ENCODE measurements at places on chromosomes 6 and 20.
A peak's percentile ranks its signal among the peaks of the same experiment; 100 is the strongest.

DNA sequence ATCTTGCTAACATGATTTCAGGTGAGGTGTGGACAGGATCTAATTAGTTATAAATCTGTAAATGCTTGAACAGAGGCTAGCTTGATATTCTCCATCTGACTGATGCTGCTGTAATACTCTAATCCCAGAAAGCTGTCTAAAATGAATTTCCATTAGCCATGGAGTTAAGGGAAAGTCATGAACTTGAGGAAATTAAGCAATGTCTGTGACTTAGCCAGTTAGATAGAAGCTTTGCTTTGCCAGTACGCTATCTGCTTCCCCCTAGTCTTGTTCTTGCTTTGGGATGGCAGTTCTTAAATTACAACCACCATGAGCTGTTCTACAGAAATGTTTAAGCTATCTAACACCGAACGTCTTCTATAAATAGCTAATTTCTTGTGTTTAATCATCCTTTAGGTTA is 195.7 kb downstream of the PRL start:
- peak; percentile 34 for DNase-seq

DNA sequence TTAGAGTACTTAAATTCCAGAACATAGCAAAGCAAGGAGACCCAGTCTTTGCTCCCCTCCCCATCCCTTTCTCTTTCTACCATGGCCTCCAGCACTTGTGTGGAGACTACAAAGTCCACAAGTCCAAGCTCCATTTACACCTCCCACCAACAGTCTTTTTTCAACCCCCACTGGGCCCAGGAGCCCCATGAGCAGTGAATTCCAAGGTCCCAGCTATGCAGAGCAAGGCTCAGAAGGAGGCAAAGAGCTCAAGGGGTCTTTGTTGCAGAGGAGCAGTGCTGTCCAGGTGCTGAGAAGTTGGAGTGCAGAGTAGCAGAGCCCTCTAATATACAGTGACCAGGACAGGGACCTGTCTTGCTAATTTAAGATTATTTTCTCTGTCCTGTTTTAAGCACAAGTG is 9.0 kb downstream of the PAK5 start:
- no peak for DNase-seq

- no peak for DNase-seq
Measured at GRCh38 chr6:26408828-26409730, 7.0 kb downstream of the BTN3A1 start.

- no peak for DNase-seq
Measured at GRCh38 chr6:232982-233640, 59.2 kb upstream of the DUSP22 start.

DNA sequence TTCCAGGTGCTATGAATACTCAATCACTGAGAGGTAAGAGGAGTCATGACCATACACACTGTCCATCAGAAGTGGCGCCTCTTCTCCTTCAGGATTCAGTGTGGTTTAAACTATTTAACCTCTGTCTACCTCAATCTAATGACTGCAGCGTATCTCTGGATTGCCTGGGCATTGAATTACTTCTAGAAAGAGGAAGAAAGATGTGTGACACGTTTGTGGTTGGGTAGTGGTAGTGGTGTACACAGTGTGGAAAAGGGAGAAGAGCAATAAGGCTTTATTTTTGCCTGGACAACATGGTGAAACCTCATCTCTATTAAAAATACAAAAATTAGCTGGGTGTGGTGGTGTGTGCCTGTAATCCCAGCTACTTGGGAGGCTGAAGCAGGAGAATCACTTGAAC is 38.0 kb upstream of the ECHDC1 start:
- no peak for DNase-seq

DNA sequence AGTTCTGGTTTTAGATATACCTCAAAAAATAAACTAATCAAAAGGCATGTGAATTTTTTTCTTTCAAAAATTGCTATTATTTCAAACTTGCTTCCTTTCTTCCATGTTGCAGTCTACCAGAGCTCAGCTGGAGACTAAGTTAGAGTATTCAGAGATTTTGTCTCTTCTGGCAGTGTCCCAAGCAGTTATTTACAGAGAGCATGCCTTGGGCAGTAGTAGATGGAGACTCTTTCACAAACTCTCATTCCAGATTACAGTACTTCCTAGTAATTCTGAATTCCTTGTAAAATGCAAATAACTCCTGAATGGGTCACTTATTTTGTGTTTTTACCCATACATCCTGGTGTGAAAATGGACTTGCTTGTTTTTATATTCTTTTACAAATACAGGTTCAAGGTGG is 703.4 kb downstream of the EPHA7 start:
- peak; percentile 2 for DNase-seq

- DNase-seq = no peak
Measured at GRCh38 chr20:2297357-2297728, 1.5 kb downstream of the TGM3 start.

DNA sequence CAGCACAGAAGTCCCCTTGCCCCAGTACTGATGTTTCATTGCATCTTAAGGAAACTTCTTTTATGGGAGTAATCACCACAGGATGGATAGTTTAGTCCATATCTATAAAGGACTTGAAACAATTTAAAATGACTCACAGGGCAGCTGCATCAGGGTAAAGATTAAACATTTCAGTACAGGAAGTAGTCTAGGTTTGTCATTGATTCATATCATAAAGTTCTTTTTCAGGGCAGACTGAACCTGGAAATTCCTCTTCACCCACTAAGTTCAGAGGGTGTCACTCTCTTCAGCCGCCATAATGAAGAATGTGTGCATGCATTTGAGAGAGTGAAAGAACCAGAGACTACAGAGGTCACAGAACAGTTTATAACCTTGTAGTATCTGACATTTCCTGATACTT is 296.3 kb upstream of the JAG1 start:
- DNase-seq = peak; percentile 44

DNA sequence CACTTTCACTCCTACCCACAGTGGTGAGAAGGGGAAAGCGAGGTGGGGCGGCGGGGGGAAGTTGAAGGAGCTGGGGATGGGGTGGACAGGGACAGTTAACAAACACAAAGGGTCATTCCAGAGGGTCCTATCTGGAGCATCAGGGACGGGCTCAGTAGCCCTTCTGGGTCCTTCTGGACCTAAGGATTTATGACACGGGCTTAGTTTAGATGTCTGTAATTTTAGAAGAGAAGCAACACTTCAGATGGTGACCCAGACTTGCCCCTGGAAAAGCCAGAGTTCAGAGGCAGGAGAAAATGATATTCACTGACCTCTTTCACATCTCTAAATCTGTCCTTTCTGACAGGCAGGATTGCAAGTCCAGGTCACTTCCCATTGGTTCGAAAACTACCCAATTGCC is 36.3 kb downstream of the PDE10A start:
- no peak for DNase-seq

DNA sequence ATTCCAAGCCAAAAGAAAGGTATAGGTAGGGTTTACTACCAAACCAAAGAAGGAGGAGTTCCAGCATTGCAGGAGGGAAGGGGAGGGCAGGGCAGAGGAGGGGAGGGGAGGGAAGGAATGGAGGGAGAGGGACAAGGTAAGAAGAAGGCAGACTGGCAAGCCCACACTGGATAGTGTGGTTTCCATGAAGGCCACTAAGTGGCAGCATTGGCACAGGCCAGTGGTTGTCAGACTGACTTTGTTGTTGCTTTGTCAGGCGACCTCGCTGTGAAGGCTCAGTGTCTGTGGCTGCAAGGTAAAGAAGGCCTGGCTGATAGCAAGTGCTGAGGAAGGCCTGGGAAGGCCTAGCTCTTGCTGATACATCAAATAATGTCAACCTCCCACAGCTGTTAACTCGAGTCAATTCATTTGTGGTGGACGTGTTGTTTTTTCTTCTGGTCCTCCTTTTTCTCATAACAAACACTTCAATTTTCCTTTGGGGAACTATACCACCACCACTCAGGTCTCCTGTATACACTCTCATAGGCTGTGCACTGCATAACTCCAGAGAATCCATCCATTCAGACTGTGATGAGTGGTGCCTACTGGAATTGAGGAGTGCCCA is 7.7 kb upstream of the ZNF334 start:
- DNase-seq = peak; percentile 36

GRCh38 chr20:40650707-40651106 is 38.3 kb downstream of the MAFB start:
- DNase-seq = no peak

- DNase-seq = peak; percentile 72
Measured at GRCh38 chr20:63973636-63974401, 4.1 kb upstream of the ZNF512B start.

DNA sequence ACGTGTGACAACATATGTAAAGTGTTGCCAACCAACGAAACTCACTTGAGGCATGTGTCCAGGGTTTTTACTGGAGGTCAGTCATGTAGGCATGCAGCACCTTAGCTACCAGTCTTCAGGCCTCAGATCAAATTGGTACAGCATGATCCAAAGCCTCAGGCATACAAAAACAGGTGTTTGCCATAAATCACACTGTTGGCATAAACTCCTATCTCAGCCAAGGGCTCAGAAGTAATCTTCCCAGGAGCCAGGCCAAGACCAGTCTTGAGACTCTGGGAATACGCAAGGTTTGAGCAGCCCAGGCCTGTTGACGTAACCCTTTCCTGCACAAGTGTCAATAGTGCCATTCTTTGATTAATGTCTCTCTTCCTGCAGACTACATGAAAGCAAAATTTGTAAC is 163.5 kb downstream of the PRL start:
- no peak for DNase-seq

- DNase-seq = peak; percentile 39
Measured at GRCh38 chr6:108589244-108589791, 28.6 kb downstream of the FOXO3 start.

- no peak for DNase-seq
Measured at GRCh38 chr20:51348876-51349275, 193.6 kb downstream of the NFATC2 start.

DNA sequence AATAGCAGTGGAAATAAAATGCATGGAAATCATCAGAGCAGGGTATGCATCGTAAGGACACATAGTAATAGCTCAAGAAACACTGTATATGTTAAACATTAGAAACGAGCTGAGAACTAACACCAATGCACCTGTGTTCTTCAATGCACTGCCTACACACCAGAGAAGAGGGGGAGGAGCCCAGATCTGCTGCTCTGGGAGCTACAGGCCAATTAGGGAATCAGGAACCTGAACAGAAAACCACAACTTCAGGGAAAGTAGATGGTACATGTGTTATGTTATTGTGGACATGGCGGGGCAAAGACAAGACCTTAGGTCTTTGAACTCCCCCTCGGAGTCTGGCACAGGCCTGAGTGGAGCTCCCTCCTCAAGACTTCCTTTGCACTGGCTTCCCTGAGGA is 39.7 kb downstream of the RIPOR3 start:
- DNase-seq = no peak

GRCh38 chr6:115319823-115320222 is 740.9 kb downstream of the FRK start:
- DNase-seq = no peak

DNA sequence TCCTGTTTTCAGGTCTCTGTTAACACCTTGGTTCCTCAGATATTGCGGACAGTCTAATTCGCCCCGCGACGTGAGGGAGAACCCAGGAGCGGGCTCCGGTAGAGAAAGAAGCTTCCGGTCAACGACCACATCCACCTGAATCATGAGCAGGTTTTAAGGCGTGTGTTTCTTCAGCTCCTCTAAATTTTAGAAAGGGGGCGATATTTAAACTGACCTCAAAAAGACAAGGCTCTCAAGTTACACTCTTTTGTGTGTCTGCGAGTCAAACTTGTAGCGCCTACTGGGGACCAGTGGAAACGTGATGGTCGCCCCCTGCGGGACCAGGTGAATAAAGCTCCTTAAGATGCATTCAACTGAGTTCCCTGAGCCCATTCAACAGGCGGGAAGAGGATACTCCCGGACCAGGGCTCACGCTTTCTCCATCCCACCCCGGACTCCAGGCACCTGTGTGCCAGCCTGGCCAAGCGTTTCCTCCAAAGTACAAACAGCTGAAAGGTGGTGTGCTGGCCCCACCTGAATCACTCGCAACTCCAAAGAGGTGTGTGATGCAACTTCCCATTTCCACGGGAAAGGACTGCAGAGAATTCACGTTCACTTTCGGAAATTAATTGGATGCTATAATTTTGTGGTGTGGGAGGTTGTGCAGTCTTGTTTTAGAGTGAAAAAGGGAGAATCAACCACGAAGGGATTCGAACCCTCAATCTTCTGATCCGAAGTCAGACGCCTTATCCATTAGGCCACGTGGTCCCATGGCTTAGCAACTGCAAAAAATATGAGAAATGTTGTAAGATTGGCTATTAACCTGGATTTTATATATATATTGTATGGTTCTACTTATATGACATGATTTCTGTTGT is 17.0 kb downstream of the GPX5 start:
- DNase-seq = peak; percentile 85

DNA sequence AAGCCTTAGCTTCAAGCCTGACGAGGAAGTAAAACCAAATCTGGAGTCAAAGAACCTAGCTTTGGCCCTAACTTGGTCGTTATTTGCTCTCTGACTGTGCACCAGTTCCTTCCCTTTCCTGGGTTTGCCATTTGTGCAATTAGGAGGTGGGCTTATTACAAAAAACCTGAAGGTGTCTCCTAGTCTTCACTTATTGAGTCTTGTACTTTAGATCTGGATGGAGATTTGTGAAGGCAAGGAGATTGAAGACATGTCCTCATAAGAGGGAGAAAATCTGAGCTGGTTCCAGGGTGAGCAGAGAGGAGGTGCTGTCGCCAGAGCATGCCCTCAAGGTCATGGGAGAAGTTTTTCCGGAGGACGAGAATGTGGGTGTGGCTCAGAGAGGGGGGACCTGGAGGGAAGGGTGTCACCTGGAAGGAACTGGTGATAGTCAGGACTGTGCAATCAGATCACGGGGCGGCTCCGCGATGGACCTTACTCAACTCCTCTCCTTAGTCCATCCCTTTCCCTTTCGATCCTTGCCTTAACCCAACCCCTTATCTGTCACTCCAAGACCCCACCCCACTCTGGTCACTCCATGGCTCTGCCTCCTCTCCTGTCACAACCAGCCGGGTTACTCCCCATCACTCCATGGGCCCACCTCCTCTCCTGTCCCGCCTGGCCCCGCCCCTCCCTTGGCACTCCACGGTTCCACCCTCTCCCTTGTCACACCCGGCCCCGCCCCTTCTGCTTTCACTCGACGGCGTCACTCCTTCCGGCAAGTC is 588 bp upstream of the ACSS2 start:
- DNase-seq = peak; percentile 98

- DNase-seq = no peak
Measured at GRCh38 chr20:440636-441035, 21.7 kb downstream of the TBC1D20 start.

DNA sequence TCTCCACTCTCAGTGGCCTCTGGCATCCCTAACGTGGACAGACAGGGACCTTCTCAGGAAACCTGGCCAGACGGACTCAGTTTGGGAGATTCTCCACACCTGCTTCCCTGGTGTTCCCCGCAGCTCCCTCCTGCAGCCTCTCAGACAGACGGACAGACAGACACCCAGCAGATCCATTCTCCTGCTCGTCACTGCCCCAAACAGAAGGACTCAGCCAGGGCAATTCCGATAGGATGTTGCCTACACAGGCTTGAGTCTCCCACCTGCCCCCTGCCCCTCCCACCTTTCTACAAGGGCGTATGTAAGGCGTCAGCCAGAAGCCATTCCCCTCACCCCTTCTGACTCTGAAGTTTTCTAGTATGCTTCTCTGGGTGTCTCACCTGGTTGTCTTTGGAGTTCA is 428 bp downstream of the CCM2L start:
- no peak for DNase-seq

DNA sequence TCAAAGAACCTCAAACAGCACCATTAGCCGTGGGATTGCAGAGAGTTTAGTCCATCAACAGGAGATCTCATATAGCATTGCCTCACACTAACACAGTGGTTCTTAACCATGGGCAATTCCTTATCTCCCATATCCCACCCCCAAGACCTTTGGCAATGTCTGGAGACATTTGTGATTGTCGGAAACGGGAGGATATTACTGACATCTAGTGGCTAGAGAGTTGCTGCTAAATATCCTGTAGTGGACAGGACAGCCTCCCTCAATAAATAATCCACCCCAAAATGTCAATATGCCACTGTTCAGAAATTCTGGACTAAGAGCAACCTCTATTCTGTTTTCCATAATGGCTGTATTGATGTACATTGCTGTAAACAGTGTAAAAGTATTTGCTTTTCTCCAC is 210.1 kb upstream of the CCN2 start:
- peak; percentile 68 for DNase-seq
